Cardiac septum (tissue), 1 donor: ENCODE measurements at places on chromosomes 5 and 9.

GRCh38 chr5:107744418-107745330 lies 73.9 kb upstream of the EFNA5 start:
- DNase-seq: no peak

GRCh38 chr5:176862330-176862995 lies 36.7 kb downstream of the HK3 start:
- no peak for DNase-seq

- DNase-seq: peak; percentile 47
These were observed 169.4 kb downstream of the IRX2 start for GRCh38 chr5:2582106-2582505.

DNA sequence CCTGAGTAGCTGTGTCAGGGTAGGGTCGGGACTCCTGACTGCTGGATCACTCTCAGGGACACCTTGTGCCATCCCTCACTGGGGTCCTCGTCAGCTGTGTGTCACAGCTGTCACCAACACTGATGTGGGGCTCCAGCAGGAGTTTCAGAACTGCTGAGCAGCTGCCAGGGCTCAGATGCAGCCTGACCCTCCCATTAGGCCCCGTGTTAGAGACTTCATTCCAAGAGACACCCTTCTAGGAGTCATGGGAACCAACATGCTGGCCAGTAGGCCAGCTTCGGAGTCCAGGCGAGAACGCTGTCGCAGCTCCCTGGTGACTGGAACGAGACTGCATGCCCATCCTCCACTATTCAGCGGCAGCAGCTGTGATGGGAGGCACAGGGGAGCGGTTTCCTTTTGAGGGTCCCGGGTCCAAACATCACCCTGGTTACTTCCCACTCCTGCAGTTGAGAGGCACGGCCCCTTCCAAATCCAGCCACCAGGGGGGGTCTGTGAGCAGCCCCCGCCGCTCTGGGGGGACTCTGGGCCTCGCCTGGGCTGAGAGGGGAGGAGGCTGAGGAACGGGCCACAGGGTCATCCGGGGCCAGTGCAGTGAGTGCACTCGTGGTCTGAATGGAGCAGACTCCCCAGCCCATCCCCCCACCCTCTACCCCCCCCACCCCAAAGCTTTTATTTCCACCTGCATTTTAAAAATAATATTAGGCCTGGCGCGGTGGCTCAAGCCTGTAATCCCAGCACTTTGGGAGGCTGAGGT lies 12.6 kb upstream of the TCF7 start:
- DNase-seq: peak; percentile 84

DNA sequence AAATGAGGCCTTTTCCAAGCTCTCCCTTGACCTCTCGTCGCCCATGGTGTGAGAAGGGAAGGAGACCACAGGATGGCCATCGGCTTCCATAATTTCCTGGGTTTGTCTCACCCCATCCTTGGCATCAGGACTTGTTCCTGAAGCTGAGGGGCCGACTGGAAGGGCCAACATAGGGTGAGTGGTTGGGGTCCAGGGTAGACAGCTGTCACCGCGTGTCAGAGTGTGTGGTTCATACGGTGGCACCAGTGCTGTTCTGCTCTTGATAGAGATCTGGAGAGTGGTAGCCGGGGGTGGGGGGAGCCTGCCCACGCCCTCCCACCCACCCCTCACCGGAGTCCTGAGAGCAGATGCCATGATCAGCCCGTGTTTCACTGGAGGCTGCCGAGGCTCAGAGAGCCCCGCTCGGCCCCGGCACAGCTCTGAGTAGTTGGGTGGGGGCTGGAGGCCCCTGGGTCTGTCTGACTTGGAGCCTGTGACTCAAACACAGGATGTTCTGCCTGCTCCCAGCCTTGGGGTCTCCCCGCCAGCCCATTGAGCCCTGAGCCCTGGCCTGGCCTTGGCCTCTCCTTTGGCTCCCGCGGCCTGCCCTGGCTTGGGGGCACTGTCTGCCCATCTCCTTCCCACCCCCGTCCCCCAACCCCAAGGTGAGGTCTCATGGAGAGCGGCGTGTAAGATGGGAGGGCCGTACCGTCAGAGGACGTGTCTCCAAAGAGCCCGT lies 53.1 kb upstream of the IER5L start:
- no peak for DNase-seq

- no peak for DNase-seq
These were observed 85.1 kb downstream of the BRINP1 start for GRCh38 chr9:119284118-119284517.

DNA sequence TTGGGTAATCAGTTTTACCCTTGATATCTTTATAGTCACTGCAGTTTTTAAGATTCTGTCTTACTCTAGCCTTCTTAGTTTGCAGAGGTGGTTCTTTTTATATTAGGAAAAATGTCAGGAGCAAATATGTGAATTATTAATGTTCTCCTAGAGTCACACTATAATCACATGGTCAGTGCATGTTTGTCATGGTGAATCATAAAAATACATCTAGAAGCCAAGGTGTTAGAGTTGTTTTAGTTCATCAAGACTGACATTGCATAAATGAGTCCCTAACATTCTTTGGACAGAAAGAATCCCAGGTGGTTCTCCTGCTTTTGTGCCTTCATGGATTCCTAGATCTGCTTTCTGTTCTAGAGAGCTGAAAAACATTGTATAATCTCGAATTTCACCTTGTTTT lies 22.9 kb downstream of the ATG10 start:
- DNase-seq: no peak

- DNase-seq: no peak
These were observed 8.6 kb downstream of the PDGFRB start for GRCh38 chr5:150146862-150147601.

- DNase-seq: no peak
These were observed 45.6 kb downstream of the USP20 start for GRCh38 chr9:129880654-129881546.

DNA sequence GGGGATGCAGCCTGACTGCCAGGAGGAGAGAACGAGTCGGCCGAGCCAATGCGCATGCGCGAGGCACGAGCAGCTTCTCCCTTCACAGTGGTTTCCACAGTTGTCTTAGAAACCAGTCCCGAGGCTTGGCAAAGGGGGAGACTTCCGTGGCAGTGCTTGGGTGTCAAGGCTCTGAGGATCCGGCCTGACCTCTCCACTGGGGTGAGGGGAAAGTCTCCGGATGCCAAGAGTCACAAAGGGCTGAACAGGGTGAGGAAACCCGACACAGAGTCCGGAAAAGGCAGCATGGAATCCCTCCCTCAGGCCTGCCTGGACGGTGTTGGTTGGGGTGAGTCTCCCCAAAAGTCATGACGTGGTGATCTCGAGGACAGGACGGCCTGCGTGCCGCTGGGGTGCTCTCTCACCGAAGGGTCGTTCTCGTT lies 475.5 kb downstream of the SPATA31A7 start:
- no peak for DNase-seq

DNA sequence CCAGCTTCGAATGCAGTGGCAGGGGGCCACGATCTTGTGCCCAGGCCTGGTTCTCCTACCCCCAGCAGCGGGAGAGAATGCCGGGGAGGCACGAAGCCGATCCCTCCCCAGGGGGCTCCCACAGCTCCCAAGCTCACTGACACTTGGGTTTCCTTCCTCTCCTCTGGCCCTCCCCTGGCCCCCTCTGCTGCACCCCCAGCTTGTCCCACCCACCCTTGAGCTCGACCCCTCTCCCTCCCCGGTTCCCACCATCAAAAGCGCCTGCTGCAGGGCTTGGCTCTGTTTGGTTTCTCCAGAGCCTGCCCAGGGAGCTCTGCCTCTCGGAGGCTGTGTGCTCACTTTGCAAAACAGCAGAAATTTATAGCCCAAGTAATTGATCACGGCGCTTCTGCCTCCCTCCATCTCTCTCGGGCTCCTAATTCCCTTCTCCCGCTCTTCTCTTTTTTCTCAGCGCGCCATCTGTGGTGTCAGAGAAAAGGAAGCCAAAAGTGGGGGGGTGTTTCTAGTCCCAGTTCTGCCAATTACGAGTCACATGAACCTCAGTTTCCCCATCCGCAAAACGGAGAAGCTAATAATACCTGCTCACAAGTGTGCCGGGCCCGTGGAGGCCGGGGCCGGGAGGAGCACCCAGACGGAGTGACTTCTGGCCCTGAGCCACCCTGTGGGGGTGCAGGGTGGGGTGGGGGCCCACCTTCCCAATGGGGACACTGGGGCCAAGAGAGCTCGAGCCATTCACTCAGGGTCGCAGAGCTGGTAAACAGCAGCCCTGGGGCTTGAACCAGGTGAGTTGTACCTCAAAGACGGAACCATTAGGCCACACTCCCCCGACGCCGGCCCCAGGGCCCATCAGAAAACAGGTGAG lies 141.2 kb upstream of the IER5L start:
- DNase-seq: peak; percentile 73

DNA sequence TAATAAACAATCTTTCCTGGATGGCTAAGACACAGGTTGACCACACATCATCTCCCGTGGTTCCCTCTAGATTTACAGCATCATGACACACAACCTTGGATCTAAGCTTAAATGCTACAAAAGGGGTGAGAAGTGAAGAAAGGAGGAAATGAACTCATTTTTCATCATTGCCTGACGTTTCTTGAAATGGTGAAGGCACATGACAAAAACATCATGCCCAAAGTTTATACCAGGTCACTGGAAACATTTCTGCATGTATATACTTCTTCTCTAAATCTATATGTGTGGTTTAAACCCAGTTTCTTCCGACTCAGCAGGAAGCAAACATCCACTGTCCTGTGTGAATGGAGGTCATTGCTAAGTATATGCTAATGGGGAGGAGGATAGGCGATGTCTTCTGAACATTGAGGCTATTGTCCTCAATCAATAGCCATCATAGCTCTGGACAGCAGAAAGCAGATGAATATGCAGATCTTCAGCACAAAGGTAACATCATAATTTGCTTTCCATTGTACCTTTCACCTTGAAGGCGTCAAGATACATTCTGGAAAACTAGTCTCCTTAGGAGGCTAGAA lies 137.4 kb downstream of the MED27 start:
- no peak for DNase-seq

DNA sequence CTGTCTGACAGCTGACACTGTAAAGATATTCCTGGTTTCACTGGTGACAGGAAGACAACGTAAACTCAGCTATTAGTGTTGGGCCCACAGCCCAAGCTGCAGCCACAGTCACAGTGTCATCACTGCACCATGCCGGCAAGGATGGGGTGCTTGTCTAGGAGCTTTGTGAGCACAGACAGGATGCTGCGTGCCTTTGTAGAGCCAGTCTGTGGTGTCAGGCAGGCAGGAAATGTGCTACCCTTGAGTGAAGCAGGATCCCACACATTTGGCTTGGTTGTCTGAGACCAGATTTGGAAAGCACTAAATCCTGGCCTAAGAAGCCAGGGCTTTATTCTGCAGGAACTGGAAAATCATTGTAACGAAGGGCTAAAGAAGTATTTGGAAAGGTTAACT lies 121.6 kb upstream of the ADAMTS16 start:
- no peak for DNase-seq

GRCh38 chr9:76759732-76760131 lies 4.5 kb upstream of the PCA3 start:
- DNase-seq: no peak

DNA sequence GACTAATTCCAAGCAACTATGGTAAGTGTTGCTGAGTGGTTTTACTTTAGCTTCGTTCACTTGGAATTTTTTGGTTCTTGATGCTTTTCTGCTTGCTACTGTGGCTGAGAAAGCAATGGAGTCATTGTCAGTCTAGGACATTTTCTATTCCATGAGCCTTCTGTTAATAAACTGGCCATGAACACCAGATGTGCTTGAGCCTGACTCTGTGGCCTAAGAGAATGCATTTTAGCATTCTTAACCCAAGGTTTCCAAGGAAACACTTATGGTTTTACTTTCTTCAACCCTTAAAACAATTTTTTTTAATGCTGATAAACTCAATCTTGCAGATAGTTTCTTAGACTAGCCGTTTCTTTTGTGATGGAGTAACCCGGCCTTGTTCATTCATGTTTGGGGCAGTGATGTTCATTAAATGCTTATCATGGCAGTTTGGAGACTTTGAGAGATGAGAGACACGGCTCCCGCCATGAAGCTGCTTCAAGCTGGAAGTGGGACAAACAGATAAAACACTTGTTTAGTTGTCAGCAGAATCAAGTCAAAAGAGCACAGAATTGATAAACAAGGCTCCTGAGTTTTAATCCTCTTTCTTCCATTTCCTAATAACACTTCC lies 42.4 kb downstream of the OSTF1 start:
- no peak for DNase-seq

- DNase-seq: no peak
These were observed 13.7 kb upstream of the DAB2IP start for GRCh38 chr9:121637713-121638220.

GRCh38 chr5:1751026-1751863 lies 48.4 kb downstream of the MRPL36 start:
- DNase-seq: peak; percentile 71

DNA sequence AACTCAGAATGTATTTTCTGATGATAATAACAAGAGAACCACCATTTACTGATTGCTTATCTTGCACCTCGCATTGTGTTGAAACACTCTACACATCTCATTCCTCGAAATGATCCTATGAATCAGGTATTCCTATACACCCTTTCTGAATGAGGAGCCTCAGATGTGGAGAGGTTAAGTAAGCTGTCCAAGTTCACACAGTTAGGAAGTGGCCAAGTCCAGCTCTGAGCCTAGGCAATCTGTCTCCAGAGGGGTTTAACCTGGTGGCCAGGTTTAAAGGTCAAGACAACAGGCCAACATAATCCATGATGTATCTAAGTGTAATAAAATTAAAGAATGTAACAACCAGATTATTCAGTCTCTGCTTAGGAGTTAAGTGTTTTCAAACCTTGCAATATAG lies 12.9 kb downstream of the FAM169A start:
- DNase-seq: no peak

- DNase-seq: no peak
These were observed 23.2 kb downstream of the TLE1 start for GRCh38 chr9:81666123-81666522.

DNA sequence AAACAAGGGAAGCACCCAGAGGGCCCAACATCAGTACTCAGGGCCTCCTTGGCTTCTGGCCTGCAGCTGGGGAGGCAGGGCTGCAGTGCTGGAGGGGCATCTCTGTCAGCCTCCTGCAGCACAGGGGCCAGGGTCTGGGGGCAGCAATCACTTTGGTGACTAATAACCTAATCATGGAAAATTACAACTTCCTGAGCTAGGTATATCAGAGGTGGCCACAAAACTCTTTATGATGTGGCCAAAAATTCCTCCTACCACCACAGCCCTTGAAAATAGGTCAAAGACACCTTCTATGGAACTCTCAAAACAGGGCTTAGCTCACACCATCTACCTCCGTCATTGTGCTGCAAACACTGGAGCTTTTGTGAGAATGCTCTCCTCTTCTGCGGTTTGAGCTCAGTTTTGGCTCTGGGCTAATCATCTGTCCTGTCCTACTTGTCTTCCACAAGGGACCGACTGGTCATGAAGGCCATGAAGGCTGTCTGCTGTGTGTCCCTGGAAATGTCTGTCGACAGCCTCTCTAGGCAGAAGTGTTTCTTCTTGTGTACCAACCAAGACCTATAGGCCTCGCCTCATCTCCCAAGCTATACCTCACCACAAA lies 28.6 kb downstream of the CSF2 start:
- no peak for DNase-seq

DNA sequence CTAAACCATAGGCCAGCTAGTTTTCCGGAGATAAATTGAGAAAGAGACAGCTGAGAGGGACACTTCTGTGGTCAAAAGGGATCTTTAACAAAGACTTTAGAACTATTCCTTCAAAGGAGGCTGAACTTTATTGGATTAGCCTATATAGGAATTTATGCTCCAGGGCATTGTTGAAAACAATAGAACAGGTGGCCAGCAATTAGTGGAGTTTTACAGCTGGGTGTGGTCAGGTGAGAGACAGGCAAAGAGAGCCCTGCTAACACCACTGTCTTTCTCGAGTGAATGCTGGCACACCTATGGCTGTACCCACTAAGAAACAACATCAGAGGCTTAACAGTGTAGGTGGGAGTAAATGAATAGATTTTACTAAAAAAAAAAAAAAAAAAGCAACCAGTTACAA lies 16.7 kb upstream of the TLR4 start:
- DNase-seq: no peak
